ENCODE measurements at places on chromosomes 12 and 14.

DNA sequence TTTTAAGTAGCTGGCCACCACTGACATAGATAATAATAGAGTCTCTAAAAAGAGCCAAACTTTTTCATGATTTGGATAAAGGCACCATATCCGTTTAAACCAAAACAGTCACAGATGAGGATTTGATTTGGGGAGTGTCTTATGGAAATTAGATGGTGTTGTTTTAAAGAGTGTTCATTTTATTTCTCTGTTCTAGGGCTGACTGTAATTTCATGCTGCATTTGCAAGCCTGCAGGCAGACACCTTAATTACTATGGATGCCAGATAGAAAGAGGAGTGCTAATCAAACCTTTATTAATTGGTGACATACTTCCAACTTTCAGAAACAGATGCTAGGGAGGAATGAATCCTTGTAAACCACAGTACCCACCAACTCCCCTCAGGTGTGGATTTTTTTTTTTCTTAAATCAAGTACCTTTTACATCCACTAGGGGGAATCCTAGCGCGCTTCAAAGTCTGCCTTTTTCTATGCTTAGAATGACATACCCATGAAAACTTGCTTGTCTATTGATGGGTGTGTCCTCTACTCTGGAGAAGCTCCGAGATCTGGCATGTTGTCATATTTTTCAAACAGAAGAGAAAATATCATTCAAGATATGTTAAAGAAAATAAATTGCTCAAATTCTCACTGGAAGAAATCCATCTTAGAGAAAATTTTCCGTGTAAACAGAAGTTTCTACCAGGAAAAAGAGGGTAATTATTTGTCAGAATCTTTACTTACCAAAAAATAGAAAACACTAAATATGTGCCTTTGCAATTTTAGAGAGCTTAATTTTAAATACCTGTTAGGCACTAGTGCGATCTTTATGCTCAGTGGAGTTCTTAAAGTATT, 14.2 kb upstream of the PLXNC1 start:
- DNase-seq: no peak

GRCh38 chr12:4979737-4980136, 63.9 kb upstream of the KCNA5 start:
- DNase-seq: no peak

GRCh38 chr14:101373690-101374295, 187.5 kb upstream of the DIO3 start:
- no peak for DNase-seq

DNA sequence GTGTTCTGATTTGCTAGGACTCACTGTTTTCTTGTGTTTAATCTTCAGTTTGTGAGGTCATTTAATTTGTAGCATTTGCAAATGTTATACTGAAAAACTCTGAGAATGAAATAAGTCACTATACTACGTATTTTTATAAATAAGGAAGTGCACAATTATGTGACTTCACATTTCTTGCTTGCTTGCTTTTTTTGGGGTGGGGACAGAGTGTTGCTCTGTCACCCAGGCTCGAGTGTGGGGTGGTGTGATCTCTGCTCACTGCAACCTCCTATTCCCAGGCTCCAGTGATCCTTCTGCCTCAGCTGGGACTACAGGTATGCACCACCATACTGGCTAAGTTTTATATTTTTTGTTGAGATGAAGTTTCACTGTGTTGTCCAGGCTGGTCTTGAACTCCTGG, 32.7 kb downstream of the RBM25 start:
- DNase-seq: no peak

- DNase-seq: no peak
Observed at GRCh38 chr14:50795909-50796308, 35.1 kb downstream of the NIN start.

GRCh38 chr12:12665194-12665593, 30.8 kb downstream of the GPR19 start:
- no peak for DNase-seq

Measured in neuronal stem cell (in vitro differentiated cells).